ENCODE measurements at places on chromosomes 7 and 10. TPM values are rescaled to one million over a fixed set of nuclear protein-coding genes. Genes with fewer than 3 reads are reported as not detected.

Gene RBP3
- not detected for total RNA-seq

Gene TMEM273
- 6.7 TPM for total RNA-seq

Gene ATOH7
- total RNA-seq = not detected

DNA sequence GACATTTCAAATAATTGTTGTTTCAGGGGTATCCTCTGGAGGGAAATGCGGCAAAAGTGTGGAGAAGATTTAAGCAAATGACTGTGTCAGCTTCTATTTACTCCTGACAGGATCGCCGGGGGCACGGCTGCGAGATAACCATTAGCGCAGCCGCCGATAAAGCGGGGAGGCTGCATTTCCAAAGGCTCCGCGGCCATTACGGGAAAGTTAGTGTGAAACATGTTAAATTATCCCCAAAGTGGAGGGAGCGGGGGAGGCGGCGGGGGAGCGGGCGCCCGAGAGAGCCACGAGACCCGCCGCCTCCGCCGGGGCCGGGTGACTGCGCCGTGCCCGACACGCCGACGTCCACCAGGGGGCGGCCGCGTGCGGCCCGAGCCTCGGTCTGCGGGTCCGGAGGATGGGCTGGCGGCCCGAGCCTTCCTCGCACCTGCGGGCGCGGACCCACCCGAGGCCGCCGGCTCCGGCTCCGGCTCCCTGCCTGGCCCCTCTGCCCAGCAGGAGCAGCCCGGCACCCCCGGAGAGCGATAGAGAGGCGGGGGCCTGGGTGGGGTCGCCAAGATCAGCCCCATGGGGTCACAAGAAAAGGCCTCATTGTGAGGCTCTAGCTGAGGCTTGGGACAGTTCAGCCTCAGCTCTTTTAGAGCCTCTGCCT lies 74.4 kb upstream of the PAX2 start:
- DNase-seq = peak; percentile 67
- no peaks in the 10 kb centered on the region for H3K36me3 ChIP-seq
- H3K27me3 ChIP-seq = peaks cover 58% of the 10 kb centered on the region
- H3K4me3 ChIP-seq = peak overlapping the region; percentile 32
- H3K27ac ChIP-seq = no peak overlapping the region

- no peak overlapping the region for H3K27ac ChIP-seq
- no peak for DNase-seq
- H3K27me3 ChIP-seq = peaks cover 26% of the 10 kb centered on the region
Observed at GRCh38 chr10:120455004-120455403, 2.0 kb upstream of the PLPP4 start.

- no peak overlapping the region for H3K4me3 ChIP-seq
- H3K27ac ChIP-seq = no peak overlapping the region
- no peaks in the 10 kb centered on the region for H3K4me1 ChIP-seq
- H3K27me3 ChIP-seq = peaks cover 6% of the 10 kb centered on the region
- H3K36me3 ChIP-seq = no peaks in the 10 kb centered on the region
Observed at GRCh38 chr7:139515266-139515665, 8.2 kb upstream of the CLEC2L start.

GRCh38 chr7:56019501-56019900 lies 31.7 kb downstream of the PSPH start:
- H3K4me3 ChIP-seq = no peak overlapping the region
- DNase-seq = no peak
- no peaks in the 10 kb centered on the region for H3K27me3 ChIP-seq
- H3K27ac ChIP-seq = no peak overlapping the region
- H3K4me1 ChIP-seq = no peaks in the 10 kb centered on the region

DNA sequence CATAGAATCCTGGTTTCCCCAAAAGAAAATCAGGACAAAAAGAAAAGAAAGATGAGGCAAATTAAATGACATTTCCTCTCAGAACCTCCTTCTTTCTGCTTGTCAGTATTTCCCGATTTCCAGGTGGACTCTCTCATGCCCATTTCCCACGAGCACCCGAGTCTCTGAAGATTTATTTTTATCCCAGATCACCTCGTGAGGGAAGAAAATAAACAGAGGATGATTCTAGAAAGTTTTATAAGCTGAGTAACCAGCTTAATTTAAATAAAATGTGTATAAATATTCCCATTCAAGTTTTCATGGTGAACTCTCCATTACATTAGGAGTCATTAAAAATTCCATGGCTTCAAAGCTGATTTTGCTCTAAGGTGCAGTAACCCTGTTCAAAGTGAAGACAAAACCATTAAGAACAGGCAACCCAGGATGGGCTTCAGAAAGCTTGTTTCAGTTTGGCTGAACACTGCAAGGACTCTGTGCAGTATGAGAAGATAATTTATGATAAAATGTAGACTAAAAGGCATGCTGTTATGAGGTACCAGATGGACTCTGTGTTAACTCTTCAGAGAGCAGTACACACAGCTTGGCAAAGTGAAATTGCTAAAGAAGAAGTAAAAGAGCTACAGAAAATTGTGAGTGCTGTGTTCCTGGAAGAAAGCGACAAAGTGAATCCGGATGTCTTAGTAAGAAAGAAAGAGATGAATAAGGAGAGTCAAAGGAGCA lies 521.3 kb upstream of the LRRN3 start:
- H3K36me3 ChIP-seq = no peaks in the 10 kb centered on the region
- DNase-seq = no peak
- H3K4me3 ChIP-seq = no peak overlapping the region
- H3K27me3 ChIP-seq = no peaks in the 10 kb centered on the region
- H3K4me1 ChIP-seq = no peaks in the 10 kb centered on the region

- no peaks in the 10 kb centered on the region for H3K27me3 ChIP-seq
- no peak overlapping the region for H3K4me3 ChIP-seq
- no peak for DNase-seq
- H3K4me1 ChIP-seq = no peaks in the 10 kb centered on the region
- H3K36me3 ChIP-seq = no peaks in the 10 kb centered on the region
Observed at GRCh38 chr10:36021096-36021495, 379.0 kb upstream of the FZD8 start.

GRCh38 chr10:75403939-75404814 lies 2.6 kb upstream of the ZNF503 start:
- DNase-seq = no peak
- H3K4me3 ChIP-seq = no peak overlapping the region
- H3K36me3 ChIP-seq = no peaks in the 10 kb centered on the region
- peaks cover 59% of the 10 kb centered on the region for H3K27me3 ChIP-seq

DNA sequence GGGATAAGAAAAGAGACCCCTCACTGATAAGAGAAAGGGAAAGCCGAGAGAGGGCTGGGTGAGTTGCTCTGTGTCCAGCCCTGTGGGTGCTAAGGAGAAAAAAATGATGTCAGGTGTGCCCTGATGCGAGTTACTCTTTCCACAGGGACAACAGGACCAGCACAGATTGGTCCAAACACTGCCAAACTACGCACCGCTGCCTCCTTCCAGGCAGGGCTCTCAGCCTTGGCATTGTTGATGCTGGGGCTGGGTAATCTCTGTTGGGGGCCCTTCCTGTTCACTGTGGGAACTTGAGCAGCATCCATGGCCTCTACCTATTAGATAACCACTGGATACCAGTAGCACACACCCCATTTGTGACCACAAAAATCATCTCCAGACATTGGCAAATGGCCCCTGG lies 10.3 kb upstream of the ATP6V0E2 start:
- peaks cover 31% of the 10 kb centered on the region for H3K36me3 ChIP-seq
- no peak overlapping the region for H3K27ac ChIP-seq
- no peak for DNase-seq
- peaks cover 6% of the 10 kb centered on the region for H3K4me1 ChIP-seq

- H3K27me3 ChIP-seq = peaks cover 2% of the 10 kb centered on the region
- H3K4me3 ChIP-seq = no peak overlapping the region
- H3K36me3 ChIP-seq = peaks cover 2% of the 10 kb centered on the region
- no peaks in the 10 kb centered on the region for H3K4me1 ChIP-seq
Observed at GRCh38 chr7:33694006-33694405, 211.3 kb upstream of the BMPER start.

- peaks cover 14% of the 10 kb centered on the region for H3K4me1 ChIP-seq
- peaks cover 7% of the 10 kb centered on the region for H3K27me3 ChIP-seq
- H3K4me3 ChIP-seq = no peak overlapping the region
- H3K27ac ChIP-seq = no peak overlapping the region
- no peak for DNase-seq
Observed at GRCh38 chr7:1741751-1742554, 71.9 kb downstream of the ELFN1 start.

DNA sequence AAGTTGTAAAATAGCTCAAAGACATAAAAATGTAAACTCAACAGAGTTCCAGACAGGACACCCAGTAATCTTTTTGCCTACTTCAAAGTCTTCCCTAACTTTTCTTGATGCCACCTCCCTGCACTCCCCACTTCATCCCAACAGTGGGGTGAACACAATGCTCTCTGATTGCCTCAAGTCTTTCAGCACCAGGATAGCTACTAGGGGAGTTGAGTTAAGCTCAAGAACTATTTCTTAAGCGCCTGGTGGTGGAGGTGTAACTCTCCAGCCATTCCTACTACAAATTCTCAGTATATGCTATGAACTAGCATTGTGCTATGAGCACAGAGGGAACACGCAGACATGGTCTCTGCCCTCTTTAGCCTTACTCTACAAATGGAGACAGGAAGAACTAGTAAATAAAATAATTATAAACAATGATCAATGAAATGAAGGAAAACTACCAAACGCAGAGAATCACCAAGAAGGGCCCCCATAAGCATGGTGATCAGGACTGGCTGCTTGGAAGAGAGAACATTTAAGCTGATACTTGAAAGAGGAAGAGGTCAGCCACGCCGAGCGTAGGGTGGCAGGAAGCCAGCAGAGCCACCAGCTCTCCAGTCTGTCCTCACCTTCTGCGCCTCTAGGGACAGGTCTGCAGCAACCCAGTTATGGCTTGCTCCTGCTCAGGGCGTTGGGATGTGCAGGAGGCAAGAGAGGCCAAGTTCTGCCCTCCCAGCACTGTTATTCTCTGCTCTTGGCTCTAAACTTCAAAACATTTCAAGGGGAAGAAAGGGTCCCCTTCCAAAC lies 16.7 kb upstream of the FRA10AC1 start:
- peaks cover 23% of the 10 kb centered on the region for H3K4me1 ChIP-seq
- H3K27ac ChIP-seq = no peak overlapping the region
- H3K4me3 ChIP-seq = no peak overlapping the region
- no peaks in the 10 kb centered on the region for H3K36me3 ChIP-seq

DNA sequence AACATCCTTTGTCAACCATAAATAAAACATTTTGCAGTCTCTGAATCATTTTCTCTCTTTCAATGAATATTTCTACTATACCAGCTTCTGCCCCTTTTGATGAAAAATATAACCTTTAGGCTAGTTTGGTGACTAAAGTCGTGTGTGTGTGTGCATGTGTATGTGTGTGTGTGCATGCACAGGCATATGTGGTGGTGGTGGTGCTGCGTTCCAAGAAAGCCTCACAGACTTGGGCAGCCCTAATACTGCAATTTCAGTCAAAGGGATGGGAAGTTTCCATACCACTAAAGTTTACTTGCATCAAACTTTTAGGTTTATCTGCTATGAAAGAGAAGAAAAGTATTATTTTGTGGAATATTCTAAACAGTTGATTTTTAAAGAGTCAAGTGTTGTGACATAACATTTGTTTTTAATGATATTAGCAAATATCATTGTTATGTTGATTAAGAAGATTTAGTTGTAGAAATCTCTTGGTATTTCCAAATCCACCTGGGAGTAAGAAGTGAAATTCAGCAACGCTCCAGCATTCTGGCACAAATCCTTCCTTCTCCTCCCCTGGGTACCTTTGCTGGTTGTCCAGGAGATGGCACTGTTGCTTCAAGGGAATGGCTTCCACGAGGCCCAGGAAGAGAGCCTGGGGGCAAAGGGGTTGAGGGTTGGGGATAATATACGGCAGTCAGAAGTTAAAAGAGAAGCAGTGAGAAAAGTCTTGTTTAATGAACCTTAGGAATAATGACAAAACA lies 41.5 kb downstream of the ASB4 start:
- H3K4me3 ChIP-seq = no peak overlapping the region
- peaks cover 5% of the 10 kb centered on the region for H3K27me3 ChIP-seq
- no peaks in the 10 kb centered on the region for H3K36me3 ChIP-seq
- no peak for DNase-seq
- H3K27ac ChIP-seq = no peak overlapping the region

GRCh38 chr10:130440494-130440893 lies 304.3 kb downstream of the GLRX3 start:
- no peak overlapping the region for H3K4me3 ChIP-seq
- H3K36me3 ChIP-seq = no peaks in the 10 kb centered on the region
- no peaks in the 10 kb centered on the region for H3K4me1 ChIP-seq
- no peaks in the 10 kb centered on the region for H3K27me3 ChIP-seq
- H3K27ac ChIP-seq = no peak overlapping the region

- DNase-seq = no peak
- no peaks in the 10 kb centered on the region for H3K27me3 ChIP-seq
- peaks cover 21% of the 10 kb centered on the region for H3K4me1 ChIP-seq
- H3K36me3 ChIP-seq = peaks cover 3% of the 10 kb centered on the region
- H3K4me3 ChIP-seq = no peak overlapping the region
- H3K27ac ChIP-seq = no peak overlapping the region
Observed at GRCh38 chr10:49271346-49271745, 27.6 kb upstream of the C10orf71 start.

DNA sequence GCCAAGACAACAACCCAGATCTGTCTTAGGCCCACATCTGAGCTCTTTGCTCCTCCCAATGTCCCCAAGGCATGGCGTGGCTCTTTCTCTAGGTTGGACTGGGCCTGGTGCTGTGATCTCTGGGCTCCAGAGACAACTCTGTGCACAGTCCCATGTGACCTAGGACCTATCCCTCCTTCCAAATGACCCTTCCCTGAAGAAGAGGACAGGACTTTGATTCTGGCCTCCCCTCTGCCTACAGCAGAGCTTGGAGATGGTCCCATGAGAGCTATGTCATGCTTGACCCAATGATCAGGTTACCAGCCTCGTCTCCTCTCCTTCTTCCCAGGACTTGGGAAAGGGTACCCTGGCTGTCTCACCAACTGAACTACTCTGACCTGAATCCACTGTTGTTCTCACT lies 296.3 kb upstream of the GALNT17 start:
- no peak overlapping the region for H3K27ac ChIP-seq
- no peaks in the 10 kb centered on the region for H3K4me1 ChIP-seq
- no peak for DNase-seq
- peaks cover 6% of the 10 kb centered on the region for H3K27me3 ChIP-seq
- H3K4me3 ChIP-seq = no peak overlapping the region

Measured in activated B cell treated with CpG ODN at 0.5 μM for 24 hours (primary cell).